ENCODE measurements at places on chromosomes 3 and 15.

DNA sequence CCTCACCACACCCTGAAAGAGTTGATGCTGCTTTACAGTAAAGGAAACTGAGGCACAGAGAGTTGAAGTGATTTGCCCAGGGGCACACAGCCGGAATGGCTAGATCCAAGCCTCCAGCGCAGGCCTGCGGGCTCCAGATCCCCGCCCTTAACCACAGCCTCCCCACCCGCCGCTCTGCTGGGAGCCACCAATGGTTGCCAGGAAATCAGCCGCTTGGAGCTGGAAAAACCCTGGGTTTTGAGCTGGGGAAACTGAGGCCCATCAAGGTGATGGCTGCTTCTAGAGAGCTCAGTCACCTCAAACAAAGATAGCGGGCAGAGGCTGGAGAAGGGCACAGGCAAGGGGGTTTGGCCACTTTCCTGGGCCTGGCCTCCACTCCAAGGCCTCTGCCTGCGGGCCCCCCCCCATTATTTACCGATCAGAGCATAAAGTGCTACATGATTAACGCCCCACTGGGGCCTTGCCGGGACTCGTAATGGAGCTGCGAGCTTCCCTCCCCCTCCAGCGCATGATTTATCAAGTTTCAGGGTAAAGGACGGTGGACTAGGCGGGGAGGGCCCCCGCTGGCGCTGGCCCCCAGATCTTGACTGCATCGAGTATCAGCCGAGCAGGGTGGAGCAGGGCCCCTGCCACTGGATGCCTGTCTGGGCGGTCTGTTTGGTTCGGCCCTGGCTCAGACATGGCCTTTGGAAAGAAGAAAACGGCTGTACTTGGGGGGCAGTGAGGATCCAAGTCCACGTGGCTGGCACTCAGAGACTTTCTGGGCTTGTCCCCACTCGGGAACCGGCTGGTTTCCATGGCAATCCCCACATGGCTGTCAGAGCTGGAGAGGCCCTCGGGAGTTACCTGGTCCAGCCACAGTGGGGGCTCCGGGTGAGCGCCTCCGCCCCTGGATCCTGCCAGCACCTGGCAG, 9.1 kb downstream of the PLXND1 start:
- no peak for DNase-seq

- no peak for DNase-seq
Observed at GRCh38 chr3:47109393-47109792, 54.5 kb downstream of the SETD2 start.

GRCh38 chr15:97456521-97457202, 503.8 kb upstream of the ARRDC4 start:
- no peak for DNase-seq

GRCh38 chr3:171711461-171712170, 98.7 kb downstream of the PLD1 start:
- no peak for DNase-seq

DNA sequence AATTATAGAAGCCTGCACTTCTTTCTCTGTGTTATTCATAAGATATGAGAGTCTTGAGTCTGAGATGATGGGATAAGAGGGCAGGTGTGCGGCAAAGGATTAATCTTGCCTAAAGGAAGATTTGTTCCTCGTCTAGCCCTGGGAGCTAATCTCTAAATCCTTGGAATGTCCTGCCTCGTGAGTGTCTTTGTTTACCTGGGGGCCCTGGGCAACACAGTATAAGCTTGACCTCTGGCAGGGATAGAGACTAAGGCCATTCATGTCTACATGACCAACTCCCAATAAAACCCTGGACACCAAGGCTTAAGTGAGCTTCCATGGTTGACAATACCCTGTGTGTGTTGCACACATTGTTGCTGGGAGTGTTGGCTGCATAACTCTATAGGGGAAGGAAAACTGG, 3.2 kb upstream of the AGBL1 start:
- DNase-seq = no peak

DNA sequence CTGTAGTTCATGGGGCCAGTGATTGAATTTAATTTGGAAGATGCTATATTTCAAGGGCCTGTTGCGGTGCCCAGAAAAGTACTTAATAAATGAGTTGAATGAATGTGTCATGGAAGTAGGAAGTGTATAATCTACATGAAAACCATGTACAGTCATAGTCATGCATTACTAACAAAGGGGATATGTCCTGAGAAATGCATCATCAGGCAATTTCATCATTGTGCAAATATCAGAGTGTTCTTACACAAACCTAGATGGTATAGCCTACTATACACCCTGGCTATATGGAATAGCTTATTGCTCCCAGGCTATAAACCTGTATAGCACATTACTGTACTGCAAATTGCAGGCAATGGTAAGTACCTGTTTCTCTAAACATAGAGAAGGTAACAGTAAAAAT, 10.7 kb upstream of the MYO5C start:
- no peak for DNase-seq

- DNase-seq = no peak
Observed at GRCh38 chr3:31407665-31408064, 125.1 kb upstream of the STT3B start.

DNA sequence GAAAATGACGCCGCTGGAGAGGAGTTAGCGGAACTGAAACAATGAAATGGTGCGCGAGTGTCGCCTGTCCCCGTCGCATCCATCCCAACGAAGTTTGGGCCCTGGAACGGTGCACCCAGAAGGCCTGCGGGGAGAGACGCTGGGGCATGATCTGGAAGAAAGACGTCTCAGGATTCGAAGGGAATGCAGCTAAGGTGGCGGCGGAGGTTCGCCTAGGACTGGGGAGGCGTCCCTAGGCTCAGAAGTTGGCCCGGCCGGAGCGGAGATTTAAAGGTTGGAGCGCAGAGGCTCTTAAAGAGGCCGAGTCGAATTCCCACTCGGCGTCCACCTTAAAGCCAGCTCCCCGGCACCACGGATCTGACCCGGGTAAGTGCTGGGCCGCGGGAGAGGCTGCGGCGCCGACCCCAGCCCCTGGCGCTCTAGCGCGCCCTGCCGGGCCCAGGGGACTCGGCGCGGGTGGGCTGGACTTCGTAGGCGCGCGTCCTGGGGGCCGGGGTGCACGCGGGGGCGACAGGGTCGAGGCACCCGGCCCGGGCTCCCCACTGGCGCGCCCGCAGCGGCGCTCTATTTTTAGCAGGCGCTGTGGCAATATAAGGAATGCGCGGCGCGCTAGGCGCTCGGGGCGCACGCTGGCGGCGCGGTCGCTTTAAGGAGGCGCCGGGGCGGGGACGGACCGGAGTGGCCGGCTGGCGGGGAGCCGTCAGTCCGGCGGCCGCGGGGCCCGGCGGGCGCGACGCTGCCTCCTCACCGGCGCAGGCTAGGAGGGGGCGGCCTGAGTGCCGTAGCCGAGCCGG, at the start of gene MRAS:
TSS of gene MRAS (plus strand) at position 620 of the 794 bp plus-strand sequence. CDS start 24,305 bp downstream, outside the sequence.
- DNase-seq = no peak

DNA sequence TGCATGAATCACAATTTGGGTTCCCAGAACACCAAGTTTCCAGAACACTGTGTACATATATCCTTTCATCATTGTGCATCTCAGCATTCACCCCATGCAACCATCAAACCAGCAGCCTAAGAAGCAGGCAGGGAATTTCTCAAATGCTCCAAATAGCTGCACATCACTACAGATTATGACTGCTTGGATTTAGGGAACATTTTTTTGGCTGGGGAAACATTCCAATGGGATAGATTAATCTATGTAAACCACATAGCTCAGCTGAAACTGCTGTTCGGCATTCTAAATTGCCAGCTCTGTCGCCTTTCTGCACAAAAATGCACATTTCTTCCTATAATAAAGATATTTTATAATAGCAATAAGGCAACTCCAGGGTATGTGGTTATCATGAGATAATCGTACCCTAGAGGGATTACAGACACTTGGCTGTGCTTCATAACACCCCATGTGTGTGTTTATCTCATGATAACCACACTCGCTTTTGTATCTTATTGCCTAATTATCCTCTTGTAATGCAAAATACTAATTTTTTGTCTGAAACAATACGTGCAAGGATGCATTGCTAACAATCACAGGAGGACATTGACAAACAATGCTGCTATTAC, 483.7 kb upstream of the DPH6 start:
- DNase-seq = no peak

DNA sequence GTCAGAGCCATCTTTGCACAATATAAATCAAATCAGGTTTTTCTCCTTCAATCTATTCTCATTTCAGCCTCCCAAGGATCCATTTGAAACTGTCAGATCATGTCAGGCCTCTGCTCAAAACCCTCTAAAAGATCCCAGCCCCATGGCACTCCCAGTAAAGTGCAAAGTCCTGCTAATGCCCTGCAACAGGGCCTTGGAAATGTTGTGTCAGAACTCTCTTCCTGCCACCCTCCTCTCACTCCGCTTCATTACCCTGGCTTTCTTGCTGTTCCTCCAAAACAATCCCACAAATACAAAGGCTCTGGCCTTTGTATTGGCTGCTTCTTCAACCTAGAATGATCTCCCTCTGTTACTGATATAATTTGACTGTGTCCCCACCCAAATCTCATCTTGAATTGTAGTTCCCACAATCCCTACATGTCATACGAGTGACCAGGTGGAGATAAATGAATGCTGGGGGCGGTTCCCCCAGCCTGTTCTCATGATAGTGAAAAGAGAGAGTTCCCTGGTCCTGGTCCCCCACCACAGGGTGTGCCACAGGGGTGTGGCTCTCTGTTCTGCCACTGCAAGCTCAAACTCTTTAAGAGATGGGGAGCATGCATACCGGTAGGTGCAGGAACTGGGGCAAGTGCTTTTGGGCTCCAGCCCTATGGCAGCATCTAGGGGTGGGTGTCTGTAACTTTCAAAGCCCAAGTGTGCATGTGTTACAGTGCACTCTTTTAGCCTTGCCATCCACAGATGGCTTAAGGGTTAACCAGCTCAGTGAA, 22.9 kb upstream of the TRA2B start:
- DNase-seq = no peak

GRCh38 chr15:81297147-81297572, 26.8 kb downstream of the STARD5 start:
- no peak for DNase-seq

GRCh38 chr3:87486115-87486514, 209.7 kb upstream of the POU1F1 start:
- DNase-seq = no peak
